Glomerular endothelial cell (primary cell): ENCODE measurements at places on chromosomes 13 and 19.

DNA sequence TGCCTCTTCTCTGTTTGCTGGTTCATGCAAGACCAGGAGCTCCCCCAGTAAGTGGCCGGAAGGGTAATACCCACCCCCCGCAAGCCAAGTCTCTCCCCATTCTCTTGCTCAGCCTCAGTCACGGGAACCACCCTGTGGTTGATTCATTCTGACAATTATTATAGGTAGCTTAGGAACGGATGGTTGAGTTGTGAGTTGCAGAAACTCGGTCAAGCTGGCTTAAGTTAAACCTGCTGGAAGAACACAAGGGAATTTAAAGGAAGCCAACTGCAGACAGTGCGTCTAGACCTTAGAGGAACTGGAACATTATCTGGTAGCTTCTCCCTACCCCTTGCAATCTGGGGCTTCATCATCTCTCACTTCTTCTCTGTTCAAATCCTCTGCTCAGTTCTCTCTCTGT, 8.9 kb downstream of the FPR1 start:
- no peak for DNase-seq

DNA sequence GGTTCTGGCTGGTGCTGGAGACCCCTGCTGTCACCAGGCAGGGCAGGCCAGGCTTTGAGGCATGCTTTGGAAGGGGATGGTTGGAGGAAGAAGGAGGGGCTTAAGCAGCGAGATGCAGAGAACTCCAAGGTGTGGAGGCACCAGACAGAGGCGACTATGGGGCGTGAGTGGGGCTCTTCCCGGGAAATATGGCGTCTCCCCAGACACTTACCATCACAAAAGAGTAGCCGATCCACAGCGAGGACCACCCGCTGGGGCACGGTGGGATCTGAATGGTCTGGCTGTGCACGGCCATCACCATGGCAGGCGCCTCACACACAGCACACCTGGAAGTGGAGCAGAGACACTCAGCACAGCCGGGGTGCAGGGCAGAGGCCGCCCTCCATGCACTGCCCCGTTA, 151.9 kb downstream of the COL4A1 start:
- DNase-seq = no peak

DNA sequence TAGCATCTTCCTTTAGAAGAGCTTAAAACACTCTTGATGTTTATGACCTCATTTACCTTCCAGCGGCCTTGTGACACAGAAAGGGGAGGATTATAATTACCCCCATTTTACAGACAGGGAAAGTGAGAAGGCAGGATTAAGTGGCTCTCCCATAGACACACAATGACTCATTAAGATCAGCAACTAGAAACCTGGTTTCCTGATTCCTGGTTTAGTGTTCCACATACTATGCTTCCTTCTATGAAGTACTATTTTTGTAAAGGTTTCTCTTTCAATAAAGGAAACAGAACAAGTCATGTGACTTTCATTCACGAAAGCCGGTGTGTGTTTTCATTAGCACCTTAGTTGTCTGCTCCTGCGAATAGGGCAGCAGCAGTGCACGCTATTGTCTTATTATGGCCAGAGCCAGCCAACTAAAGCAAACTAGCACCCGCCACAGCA, 8.3 kb downstream of the IRS2 start:
- DNase-seq = no peak

DNA sequence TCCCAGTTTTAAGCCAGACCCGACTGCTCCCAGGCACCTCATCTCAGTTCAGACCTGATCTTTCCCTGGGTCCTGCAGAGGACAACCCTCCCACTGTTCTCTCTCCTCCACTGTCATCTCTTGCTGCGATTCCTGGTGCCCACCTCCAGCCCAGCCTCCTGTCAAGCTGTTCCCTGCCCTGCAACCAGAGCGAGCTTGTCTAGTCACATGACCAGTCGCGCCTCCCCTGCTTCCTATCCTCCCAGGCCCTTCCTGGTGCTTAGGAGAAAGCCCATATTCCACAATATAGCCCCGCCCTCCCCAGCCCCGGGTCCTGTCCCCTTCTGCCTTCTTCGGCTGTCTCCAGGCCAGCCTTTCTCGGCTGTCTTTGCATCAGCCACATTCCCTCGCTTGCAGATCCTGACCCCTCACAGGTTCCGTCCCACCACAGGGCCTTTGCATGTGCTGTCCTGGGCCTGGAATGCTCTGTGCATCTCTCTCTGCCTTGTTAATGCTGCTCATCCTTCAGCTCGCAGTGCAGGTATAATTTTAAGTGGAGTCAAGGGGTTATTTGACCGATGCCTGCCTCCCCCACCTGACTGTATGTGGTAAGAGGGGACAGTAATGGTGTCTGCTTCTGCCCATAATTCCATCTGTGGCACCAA, 88.8 kb downstream of the IER2 start:
- DNase-seq = no peak

GRCh38 chr13:78780708-78781107, 121.8 kb upstream of the OBI1 start:
- no peak for DNase-seq

DNA sequence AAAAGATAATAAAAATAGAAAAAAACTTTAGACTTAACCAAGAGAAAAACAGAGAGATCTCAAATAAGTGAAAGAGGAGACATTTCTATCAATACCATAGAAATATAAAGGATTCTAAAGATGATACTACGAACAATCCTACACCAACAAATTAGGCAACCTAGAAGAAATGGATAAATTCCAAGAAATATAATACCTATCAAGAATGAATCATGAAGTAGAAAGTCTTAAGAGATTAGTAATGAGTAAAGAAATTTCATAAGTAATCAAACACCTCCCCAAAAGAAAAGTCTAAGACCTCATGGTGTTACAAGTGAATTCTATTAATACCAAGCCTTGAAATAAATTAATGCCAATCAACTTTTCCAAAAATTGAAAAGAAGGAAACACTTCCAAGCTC, 1584.5 kb upstream of the MIR17HG start:
- DNase-seq = no peak

DNA sequence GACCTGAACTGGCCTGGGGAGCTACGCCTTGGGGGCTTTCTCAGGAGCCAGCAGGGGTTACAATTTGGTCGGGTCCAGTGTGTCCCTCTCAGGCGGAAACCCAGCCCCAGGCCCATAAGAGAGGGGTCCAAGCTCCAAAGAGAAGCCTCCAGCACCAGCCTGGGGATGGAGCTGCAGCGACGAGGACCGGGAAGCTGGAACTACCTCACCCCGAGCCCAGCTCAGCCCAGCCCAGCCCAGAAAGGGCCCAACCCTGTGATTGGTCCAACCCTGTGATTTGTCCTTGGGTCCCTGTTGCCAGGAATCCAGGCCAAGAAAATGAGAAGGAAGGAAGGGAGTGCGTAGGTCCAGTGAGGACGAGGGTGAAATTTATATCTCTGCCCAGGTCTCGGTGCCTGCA, 24.1 kb downstream of the CLEC4M start:
- no peak for DNase-seq

DNA sequence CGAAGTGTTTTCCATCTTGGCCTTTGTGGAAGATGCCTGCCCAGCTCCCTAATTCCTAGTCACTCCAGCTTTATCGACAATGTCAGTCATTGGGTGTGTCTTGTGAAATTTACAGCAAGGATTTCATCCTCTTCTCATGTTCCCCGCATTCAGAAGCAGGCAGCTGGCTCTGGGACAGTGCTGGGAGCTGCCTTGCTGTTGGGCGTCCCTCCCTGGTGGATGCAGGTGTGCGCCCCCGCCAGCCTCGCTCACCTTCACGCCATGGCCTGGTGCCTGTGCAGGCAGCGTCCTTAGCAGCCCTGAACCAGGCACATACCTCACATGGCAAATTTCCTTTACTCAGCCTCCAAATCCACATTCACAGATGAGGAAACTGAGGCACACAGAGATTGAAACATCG, 39.7 kb upstream of the TFDP1 start:
- no peak for DNase-seq

- no peak for DNase-seq
Measured at GRCh38 chr13:75489502-75490263, 7.7 kb upstream of the TBC1D4 start.
